ENCODE measurements at places on chromosomes 12 and 14.
A peak's percentile ranks its signal among the peaks of the same experiment; 100 is the strongest.

GRCh38 chr14:54348923-54349620 lies 47.7 kb upstream of the CDKN3 start:
- peak; percentile 68 for DNase-seq

- no peak for DNase-seq
Measured at GRCh38 chr12:92506891-92507290, 195.9 kb upstream of the PLEKHG7 start.

DNA sequence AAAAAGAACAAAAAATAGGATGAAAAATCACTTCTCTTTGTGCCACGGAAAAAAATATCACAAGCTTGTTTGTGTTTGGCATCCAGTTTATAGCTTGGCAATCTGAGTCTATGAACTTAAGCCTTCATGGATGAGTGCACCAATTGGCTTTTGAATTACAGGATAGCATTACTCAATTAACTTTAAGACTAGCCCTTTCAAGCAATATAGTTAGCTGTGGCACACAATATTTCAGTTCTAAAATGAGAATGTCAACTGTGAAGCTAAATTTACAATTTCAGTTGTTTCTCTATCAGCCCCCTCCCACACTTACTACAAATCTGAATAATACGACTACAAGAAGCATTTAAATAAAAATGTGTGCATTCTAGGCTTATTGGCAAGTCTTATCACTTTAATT lies 8.3 kb downstream of the RERG start:
- no peak for DNase-seq

- DNase-seq: peak; percentile 99
Measured at GRCh38 chr14:53011053-53011462, 60.2 kb upstream of the FERMT2 start.

GRCh38 chr12:32170437-32170998 lies 63.9 kb downstream of the BICD1 start:
- DNase-seq: no peak

- no peak for DNase-seq
Measured at GRCh38 chr12:107618106-107618505, 67.5 kb upstream of the PWP1 start.

DNA sequence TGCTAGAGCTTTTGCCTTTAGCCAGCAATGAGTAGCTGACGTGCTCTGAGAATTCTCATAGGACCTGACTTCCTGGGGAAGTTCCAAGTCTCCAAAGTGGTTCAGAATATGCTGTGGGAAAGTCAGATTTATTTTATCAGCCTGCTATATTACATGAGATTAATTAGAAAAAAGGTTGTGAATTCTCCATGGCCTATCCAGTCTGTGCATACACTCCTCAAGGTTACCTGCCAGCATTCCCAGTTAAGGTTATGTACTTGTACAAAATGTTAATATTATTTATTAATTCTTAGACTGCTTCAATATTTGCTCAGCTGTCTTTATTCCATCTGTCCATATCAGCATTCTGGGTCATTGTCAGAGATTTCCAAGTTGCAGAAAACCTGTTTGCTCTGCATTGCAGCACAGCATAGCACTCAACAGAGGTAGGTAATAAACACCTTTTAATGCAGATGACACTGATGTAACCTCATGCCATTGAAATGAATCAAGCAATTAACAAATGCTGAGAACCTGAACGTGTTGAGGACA lies 2.7 kb upstream of the SEL1L start:
- DNase-seq: no peak

DNA sequence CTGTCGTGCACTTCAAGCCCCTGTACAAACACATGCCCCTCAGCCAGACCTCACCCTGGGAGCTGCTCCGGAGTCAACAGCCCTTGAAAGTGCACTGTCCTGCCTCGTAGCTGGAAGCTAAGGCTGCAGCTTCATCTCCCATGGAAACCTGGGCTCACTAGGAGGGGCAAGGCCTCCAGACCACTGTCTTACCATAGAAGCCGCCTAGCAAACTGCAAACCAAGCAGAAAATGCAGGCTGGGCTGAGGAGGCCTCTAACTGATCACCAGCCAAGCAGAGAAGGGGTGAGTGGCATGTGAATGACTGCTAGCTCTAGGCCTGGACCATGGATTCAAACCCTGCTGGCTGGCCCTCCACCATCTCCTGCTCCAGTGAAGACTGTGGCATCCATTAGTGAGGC lies 340.2 kb downstream of the CACNA1C start:
- no peak for DNase-seq

- no peak for DNase-seq
Measured at GRCh38 chr14:74919421-74920165, 3.5 kb downstream of the RPS6KL1 start.

GRCh38 chr12:113996026-113996425 lies 29.9 kb upstream of the RBM19 start:
- DNase-seq: no peak

DNA sequence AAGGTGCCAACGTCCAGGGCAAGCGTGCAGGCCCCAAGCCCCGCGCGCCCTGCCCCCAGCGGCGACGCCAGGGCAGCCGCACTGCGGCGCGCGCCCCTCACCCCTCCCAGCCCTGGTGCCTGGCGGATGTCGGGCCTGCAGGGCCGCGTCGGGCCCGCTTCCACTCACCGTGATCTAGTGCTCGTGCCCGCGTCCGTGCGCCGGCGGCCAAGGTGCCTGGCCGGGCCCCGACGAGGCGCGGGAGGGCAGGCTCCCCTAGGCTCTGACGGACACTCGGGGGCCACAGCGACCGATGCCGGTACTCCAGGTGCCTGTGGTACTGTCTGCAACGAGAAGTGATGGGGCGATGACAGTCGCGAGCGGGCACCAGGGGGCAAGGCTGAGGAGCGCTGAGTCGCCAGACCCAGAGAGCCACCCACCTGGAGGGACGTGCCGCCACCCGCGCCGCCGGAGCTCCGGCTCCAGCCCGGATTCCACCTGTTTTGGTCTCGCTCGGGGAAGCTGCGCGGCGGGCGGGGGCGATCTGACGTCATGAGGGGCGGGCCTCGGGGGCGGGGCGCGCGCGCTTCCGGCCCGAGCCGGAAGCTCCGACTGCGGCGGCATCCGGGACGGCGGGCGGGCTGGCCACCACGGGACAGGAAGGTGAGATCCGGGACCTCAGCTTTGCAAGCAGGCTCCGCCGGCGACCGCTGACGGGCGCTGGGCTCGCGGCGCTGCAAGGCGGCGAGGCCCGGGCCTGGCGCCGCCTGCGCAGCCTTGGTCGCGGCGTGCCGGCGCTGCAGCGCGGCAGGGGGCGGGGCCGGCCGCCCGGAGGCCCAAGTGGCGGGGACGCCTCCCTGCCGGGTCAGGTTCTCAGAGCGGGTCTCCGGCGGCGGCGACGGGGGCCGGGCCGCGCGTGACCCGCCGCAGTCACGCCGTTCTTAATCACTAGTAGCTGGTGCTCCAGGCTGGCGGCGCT lies at the start of the genes LYSET and MOAP1:
Gene LYSET, plus strand, starts transcription at position 927 of the 958 bp plus-strand sequence. CDS start 89 bp downstream, outside the sequence.
Gene MOAP1, minus strand, starts transcription at position 507 of the 958 bp plus-strand sequence. CDS start 655 bp downstream, outside the sequence.
- DNase-seq: peak; percentile 68

DNA sequence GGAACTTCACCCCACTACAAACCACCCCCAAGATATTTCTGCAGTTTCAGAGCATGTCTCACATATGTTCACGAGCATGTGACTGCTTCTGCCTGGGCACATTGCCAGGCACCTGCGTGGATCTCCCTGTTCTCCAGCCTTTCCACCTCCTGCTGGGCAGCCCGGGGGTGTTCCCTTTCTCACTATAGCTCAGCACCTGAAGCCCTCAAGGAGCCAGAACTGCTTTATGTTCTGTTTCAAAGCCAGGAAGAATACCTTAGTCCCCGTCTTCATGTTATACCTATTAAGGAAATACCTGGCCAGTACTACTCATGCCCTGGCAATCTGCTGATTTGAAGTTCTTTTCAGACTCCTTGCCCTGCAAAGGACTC lies 4.2 kb upstream of the FGF6 start:
- DNase-seq: no peak

- DNase-seq: peak; percentile 99
Measured at GRCh38 chr14:29805415-29806123, 122.1 kb downstream of the PRKD1 start.

- DNase-seq: peak; percentile 20
Measured at GRCh38 chr14:75579882-75580281, 1.5 kb downstream of the FLVCR2 start.

- peak; percentile 79 for DNase-seq
Measured at GRCh38 chr14:62213516-62213915, 451.3 kb downstream of the SNAPC1 start.

DNA sequence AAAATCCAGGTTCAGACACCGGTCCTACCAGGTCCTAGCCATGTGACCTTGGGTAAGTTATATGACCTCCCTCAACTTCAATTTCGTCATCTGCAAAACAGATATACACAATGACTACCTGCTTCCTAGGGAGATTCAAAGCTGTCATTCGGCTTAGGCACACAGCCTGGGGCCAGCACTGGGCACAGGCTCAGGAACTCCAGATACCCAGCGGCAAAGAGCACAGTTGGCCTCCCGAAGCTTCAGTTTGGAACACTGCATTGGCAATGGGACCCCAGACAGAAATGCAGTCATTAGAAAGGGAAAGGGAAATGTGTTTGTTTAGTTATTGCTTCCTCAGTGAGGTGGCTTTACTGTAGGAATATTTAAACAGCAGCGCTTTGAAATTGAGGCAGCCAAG lies 11.4 kb downstream of the PLEKHG6 start:
- no peak for DNase-seq

GRCh38 chr14:56422221-56422620 lies 157.4 kb upstream of the TMEM260 start:
- DNase-seq: no peak

GRCh38 chr12:49903700-49904423 lies at the start of gene FAIM2:
TSS of gene FAIM2 (minus strand) at chr12:49903900. CDS start at chr12:49903792, 108 bp downstream.
- DNase-seq: peak; percentile 83

DNA sequence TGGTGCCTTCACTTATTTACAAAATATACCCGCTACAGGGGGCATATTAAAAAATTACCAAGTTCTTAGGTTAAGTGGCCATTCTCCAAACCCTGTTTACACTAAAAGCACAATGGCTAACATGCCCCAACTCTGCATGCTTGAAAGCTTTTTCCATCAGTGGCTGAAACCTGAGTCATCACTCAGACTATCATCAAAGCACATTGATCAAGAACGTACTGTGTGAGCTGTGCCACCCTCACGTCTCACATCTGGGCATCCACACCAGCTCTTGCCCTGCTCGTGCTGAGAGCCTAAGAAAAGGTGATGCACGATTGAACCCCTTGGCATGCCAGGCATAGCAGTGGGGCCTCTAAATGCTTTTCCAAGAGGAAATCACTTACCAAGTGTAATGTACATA lies 13.2 kb downstream of the AQP6 start:
- DNase-seq: no peak

DNA sequence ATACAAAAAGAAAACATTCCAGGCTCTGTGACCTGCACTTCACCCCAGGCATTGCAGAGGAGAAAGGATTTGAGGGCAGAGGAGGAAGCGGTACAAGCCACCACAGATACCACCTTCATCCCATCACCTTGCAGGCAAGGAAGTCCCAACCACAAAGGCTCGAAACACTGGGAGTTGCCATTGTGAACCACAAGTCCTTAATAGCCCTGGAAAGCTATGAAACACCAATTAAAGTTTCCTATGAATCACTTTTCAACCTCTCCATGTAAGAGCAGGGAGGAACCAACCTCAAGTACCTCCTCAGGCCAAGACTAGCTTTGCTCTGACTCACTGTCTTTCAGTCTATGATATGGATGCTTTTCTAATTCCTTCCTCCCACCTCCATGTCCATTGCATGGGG lies 27.0 kb downstream of the MAP3K9 start:
- DNase-seq: no peak

GRCh38 chr12:29883525-29883924 lies 99.8 kb upstream of the TMTC1 start:
- DNase-seq: no peak

DNA sequence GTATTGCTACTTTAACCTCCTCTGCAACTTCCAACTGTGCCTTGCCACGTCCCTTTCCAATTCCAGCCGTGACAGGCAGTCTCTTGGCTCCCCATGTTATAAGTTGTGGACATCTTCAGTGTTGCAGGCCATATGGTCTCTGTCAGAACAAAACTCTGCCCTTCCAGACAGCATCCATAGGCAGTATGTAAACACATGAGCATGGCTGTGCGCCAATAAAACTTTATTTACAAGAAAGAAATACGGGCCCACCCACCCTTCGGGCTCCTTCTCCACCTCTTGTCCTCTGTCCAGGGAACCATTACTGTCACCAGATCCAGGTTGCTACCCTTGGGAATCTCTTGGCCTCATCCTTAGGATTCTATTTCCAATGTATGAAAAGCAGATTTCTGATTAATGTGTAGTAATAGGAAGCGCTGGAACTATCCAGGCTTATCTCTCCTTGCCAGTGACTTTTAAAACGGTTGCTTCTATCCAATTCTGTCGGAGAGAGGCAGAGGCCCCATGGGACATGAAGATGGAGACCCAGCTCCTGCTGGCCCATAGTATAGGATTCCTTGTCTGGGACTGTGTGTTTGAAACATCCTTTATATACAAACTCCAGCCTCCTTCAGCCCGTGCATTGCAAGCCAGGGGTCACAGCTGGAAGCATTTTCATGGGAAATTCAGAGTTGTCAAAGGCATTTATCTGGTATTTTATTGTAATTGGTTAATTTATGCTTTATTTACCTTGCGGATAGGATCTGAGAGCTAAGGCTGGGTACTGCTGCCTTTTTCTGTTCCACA lies 114.4 kb downstream of the ZNF664 start:
- DNase-seq: no peak

GRCh38 chr12:50166799-50167048 lies 445 bp downstream of the CERS5 start:
- no peak for DNase-seq

DNA sequence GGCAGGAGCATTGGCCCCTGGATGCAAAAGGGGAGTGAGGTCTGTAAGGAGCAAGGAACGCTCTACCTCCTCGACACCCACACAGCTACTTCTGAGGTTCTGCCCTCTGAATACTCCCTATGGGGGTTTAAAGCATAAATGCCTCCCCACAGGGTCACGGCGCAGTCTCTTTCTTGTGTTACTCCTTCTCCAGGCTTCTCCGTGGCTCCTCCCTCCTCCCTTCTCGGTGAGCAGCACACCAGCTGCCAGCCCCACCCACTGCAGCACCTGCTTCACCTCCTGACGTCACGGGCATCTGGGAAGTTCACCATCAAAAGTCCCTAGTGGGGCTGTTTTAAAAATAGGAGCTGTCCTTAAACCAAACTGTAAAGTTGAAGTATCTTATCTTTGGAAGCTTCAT lies 67.3 kb downstream of the SPTB start:
- DNase-seq: no peak

DNA sequence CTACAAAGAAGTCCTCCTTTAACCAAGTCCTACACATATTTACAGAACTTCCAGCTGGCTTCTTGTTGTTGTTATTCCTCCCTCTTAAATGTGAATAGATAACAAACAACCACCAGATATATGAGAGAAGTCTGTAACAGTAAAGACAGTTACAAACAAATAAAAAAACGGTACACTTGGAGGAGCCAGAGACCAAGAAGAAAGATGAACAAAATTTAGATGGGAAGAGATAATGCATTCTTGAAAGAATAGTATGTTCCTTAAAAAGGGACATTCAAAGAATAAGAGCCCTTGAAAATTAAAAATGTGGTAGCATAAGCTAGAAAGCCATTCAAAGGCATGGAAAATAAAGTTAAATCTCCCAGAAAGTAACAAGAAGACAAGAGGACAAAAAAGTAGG lies 25.9 kb downstream of the SLCO1A2 start:
- DNase-seq: no peak

GRCh38 chr12:76919383-76920171 lies 40.8 kb upstream of the CSRP2 start:
- DNase-seq: no peak

All from fibroblast of the aortic adventitia (primary cell).